ENCODE measurements at places on chromosomes 2 and 18.

- no peak for DNase-seq
These were observed 171.2 kb downstream of the TCF4 start for GRCh38 chr18:55416791-55417190.

DNA sequence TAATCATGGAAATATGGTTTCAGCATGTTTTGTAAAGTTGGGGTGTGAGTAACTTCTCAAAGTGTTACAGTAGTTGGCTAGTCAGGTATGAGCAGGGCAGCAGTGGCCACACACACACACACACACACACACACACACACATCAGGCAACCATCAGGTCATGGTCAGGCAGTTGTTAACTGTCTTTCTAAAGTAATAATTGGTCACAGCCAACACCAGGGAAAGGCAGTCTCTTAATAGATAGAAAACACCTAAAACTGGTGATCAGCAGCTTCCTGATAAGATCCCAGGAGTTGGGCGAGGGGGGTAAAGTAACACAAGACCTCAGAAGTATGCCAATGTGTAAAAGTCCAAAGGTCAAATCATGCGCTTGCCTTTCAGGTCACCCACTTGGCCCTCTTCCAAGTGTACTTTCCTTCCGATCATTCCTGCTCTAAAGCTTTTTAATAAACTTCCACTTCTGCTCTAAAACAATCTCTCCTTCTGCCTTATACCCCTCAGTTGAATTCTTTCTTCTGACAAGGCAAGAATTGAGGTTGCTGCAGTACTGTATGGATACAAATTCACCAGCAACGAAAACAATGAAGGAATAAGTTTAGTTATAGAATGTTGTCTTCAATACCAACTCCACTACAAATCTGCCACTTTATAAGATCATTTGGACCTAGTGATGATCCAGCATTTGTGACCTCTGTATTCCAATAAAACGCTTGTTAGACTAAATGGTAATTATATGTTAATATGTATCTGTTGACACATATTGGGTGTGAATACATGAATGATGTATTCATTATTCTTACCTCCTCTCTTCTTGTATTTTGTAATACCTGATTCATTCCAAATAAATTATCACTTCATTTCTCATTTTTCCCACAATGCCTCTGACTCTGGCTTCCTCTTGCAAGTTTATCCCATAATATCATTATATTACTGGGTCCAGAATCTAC is 254.3 kb downstream of the METTL4 start:
- DNase-seq, result no peak

DNA sequence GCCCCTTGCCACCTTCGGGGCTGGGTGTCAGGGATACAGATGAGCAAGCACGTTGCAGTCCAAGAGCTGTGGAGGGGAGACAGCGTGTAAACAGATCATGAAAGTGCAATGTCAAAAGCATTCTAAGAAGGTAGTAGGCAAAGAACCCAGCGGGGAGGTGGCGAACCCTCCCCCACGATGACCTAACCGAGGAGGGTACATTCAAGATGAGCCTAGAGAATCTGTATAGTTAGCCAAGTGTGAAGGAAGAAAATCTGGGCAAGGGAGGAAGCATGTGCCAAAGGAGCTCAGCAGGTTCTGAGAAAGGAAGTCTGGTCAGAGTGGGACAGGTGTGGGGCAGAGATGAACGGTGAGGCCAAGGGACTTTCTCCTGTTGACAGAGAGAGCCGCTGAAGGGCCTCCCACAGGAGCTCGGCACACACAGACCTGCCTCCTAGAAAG is 106.9 kb downstream of the SP3 start:
- no peak for DNase-seq

DNA sequence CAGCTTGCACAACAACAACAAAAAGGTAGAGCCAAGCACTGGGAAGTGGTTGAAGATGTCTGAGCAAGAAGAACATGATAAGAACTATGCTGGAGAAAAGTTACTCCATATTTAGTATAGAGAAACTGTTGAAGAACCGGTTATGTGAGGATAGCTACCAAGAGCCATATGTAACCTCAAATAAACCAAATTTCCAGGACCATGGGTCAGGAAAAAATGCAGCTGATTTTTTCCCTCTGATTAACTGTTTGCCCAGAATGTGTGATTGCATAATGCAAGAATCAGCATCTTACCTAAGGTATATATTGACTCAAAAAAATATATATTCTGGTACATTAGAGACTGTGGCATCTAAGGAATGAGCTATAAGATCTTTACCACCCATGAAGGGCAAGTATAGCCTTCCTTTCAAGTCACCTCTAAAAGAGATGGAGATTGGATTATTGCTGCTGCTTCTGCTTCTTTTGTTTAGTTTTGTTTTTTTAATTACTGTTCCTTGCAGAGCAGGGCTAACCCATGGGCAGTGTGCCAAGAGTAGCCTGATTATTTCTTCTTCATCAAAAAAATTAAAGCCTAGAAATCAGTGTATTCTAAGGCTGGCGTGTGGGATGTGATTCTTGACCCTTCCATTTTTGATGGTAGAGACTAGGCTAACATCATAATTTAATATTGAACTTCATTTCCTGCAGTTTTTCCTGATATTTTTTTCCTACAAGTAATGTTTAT is 76.9 kb upstream of the MAP3K20 start:
- no peak for DNase-seq

GRCh38 chr18:71021030-71021362 is 732.2 kb downstream of the SOCS6 start:
- no peak for DNase-seq

DNA sequence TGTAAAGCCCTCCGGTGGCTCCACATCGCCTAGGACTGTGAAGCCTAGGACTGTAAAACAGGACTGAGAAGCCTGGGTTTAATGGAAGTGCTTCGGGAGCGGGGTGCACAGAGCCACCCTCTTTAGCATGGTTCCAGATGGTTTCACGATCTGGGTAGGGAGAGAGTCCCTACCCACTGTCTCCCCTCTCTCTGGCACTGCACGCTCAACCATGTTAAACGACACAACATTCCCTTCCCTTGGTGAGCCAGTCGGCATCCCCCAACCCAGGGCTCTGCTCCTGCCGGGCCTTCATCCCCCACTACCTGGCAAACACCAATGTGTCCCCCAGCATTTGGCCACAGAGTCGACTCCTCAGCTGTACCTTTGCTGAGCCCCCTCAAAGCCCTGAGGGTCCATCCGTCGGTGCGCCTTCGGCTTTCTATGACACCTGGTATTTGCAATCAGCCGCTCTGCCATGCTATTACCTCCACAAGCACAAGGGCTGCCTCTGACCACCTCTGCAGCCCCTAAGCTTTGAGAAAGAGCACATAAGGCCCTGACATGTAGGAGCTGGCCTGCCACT is 1.1 kb downstream of the COPS9 start:
- no peak for DNase-seq
